Substantia nigra (tissue), 51 donors: ENCODE measurements at places on chromosomes 1 and 21.

DNA sequence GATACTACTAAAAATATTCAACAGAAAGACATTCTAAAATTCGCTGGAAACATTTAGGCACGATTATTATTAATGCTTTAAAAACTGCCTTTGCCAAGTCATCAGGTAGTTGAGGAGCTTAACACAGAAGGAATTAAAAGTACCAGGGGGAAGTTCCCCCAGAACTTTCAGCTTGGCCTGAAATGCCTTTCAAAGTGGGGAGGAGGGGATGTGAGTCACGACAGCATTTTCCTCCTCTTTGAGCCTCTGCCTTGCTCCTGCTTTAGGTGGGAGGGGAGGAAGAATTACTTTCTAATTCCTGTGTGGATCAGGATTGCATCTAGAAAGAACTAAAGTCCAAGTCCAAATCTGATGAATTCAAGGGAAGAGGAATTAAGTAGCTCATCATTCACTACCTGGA is 183.7 kb downstream of the CLIC6 start:
- no peak for DNase-seq

- DNase-seq = no peak
Observed at GRCh38 chr1:90720145-90720636, 3.1 kb upstream of the BARHL2 start.

GRCh38 chr1:231940701-231941100 is 314.1 kb downstream of the DISC1 start:
- no peak for DNase-seq

GRCh38 chr1:99107680-99108079 is 103.0 kb upstream of the PLPPR5 start:
- DNase-seq = no peak

GRCh38 chr1:245704341-245704740 is 549.6 kb downstream of the KIF26B start:
- DNase-seq = no peak

DNA sequence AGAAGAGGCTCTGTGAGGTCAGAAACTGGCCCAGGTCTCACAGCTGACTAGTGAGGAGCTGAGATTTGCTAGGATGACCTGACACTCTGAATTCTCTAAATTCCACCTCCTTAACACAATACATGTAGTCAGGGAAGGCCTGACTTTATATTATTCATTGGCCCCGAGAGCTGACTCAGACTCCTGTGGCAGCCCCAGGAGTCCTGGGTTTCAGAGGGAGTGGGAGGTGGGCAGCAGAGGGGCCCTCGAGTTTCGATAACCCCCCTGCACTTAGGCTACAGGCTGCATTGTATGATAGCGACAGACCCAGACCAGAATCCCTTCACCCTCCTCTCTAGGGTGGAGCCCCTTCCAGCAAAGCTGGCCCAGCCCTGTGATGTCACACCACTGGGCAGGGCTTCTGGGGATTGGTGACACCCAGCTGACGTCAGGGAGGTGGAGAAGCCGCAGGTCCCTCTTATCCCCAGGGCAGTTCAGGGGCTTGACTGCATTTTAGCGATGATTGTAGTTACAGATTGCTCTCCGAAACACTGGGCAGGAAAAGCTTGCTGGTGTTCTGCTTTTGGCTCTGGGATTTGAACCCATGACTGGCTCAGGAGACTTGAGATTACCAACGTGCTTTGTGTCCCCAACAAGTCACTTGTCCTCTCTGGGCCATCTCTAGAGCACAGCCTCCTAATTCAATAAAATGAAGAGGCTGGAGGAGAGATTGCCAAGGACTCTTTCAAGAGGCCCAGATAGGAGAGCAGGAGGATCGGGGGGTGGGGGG is 17.0 kb upstream of the GPR37L1 start:
- no peak for DNase-seq

- DNase-seq = no peak
Observed at GRCh38 chr1:110673197-110673701, 1.5 kb downstream of the KCNA3 start.

DNA sequence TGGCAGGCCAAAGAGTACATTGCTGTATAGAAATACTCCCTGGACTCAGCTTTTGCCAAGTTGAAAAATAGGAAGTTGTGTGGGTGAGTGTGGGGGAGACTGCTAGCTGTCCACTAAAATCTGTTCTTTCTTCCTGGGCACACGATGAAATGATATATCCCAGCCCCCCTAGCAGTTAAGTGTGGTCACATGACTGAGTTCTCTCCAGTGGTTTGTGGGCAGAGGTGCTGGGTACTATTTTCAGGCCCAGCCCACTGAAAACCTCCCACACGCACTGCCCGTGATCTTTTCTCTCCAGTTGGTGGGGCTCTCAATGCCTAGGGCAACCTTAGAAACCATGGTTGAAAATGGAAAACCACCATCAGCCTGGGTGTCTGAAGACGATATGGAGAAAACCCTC is 119.7 kb upstream of the LMO4 start:
- no peak for DNase-seq

GRCh38 chr1:11736746-11737639 is 1.1 kb downstream of the AGTRAP start:
- DNase-seq = no peak

DNA sequence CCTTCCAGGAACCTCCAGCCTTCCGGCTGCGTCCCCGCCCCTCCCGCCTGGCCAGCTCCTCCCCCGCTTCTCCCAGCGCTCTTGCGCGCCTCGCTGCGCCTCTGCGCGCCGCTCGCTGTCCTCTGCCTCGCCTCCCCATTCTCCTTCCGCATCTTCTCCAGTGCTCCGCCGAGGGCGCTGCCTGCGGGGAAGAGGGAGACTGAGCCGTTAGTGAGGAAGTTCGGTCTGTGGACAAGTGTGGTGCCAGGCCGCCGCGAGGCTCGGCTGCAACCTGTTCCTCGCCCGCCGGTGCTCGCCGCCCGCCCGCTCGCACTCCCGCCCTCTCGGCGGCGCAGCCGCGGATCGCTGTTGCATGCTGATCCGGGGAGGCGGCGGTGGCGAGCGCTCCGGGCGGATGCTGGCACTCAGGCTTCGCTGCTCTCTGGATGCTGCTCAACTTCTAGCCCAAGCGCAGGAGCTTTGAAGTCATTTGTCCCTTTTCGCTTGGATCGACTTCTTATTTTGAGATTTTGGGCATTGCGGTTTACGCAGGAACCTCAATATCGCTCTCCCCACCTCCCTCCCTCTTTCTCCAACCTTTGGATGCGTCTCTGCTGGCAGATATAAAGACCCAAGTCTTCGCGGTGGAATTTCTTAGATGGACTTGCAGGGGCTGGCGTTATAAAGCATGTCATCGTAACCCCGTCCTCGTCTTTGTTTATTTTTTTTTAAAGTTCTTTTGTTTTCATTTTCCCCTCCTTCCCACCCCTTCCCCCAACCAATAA is 614 bp upstream of the CACNA1E start:
- DNase-seq = peak; percentile 42

DNA sequence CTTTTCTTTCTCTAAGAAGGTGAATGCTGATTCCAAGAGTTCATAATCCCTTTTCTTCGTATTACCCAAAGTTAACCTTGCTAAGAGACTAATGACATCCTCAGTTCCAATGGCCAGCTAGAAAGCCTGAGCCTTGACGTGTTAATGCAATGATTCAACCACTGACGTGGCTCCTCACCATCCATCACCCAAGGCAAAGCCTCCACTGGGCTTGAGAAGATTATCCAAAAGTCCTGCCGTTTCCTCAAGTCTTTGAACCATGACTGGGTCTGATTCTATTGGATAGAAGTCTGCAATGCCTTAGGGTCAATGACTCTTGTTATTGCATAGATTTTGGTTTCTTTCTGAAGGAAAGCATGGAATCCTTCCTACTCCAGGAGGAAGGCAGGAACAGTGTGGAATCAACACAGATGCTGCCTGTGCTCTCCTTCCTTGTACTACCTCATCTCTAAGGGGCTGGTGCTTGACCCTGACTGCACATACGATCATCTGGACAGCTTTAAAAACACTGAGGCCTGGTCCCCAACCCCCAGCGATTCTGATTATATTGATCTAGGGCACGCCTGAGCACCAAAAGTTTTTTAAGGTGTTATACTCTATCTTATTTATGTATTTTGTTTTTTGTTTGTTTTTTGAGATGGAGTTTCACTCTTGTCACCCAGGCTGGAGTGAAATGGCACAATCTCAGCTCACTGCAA is 69.3 kb upstream of the ANGPTL1 start:
- no peak for DNase-seq

GRCh38 chr1:164617377-164618201 is 58.6 kb downstream of the PBX1 start:
- DNase-seq = peak; percentile 28

- DNase-seq = no peak
Observed at GRCh38 chr1:72724951-72725861, 442.9 kb upstream of the NEGR1 start.

DNA sequence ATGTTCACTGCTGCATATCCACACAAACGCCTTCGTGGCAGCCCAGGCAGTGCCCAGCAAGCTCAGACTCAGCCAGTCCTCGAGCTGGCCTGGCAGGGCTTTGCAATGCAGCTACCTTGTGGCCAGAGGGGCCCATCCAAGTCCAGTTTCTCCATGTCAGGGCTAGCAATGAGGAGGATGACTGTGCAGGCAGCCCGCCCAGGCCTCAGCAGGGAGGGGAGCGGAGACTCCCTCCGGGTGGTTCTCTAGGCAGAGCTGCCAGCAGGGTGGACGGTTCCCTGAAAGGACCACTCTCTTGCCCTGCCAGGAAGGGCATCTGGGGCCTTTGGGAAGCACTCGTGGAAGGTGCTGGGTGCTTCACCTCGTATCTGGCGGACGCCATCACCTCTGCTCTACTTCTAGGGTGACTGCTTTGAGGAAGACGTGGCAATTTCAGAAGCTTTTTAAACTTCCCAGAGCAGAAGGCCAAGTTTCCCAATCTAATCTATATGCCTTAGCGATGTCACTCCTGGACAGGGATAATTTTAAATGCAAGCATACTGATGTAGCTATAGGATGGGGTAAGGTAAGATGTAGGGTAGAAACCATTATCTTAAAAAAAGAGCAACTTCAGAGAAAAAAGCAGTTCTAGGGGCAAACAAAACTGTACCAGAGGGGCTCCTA is 56.2 kb downstream of the RUNX1 start:
- no peak for DNase-seq

- DNase-seq = no peak
Observed at GRCh38 chr1:201011616-201012015, 11.9 kb downstream of the KIF21B start.

GRCh38 chr1:232486006-232486405 is 143.9 kb downstream of the SIPA1L2 start:
- no peak for DNase-seq

DNA sequence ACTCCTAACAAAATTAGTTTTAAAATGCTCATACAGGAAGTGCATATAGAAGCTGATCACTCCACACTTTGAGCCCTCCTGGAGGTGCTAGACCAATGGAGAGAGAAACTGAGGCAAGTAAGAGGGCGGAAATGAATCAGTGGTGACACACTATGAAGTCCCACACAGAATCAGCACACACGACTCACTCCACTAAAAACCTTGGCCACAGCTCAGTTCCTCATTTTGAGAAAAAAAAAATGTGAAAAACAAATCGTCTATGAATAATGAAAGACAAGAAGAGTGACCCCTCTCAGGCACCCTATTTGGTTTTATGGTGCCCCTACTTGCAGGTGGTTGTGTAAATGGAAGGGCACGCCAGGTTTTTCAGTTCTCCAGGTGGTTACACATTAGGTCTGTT is 675.1 kb upstream of the BRINP3 start:
- DNase-seq = no peak

DNA sequence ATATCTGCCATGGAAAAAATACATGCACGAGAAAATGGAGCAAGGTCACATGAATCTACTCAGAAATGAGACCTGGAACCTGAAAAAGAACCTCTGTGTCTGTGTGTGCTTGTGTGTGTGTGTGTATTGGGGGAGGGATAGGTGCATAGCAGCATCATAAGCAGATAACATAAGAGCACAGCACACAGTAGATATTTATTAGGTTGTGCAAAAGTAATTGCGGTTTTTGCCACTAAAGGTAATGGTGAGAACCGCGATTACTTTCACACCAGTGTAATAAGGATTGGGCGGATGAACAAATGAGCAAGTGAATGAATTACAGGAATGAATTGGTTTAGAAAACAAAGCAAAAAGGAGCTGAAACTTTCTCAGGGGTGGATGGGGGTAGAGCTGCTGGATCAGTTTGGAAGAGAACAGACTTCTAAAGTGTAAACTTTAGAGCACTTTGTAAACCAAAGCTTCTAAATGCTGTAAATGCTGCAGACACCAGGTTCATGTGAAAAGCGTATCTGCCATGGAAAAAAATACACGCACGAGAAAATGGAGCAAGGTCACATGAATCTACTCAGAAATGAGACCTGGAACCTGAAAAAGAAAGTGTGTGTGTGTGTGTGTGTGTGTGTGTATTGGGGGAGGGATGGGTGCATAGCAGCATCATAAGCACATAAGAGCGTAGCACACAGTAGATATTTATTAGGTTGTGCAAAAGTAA is 156.9 kb downstream of the TOMM20 start:
- DNase-seq = no peak

GRCh38 chr1:22117238-22117637 is 25.7 kb downstream of the WNT4 start:
- DNase-seq = no peak

- DNase-seq = no peak
Observed at GRCh38 chr1:96596226-96596922, 125.2 kb upstream of the PTBP2 start.

DNA sequence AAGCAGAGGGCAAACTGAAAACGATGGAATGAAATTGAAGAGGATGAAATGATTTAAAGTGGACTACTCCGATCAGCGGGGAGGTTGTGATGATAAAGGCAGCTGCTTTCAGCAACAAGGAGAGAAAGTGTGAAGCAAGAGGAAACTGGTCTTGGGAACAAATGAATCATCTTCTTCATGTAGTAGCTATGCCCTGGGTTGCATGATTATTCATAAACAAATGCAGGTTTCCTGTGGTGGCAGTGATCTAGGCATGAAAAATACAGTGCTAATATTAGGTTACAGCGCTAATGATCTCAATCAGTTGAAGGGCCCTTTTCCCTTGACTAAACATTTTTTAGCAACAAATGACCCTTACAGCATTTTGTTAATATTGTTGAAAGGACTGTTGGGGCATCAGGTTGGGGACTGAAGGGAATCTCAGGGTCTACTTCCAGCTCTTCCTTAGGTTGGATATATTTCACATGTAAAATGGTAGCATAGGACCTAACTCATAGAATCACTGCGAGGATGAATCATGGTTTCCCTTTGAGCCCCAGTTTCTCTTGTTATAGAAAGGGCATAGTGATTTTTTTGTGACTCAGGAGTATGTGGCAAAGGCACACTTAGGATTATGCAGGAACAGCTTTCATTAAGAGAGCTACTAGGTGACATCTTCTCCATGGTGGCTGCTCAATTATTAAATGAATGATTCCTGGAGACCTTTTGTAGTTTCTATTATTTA is 1.9 kb upstream of the ZFYVE9 start:
- DNase-seq = no peak
